Kidney epithelial cell (primary cell): ENCODE measurements at places on chromosomes 12 and 14. TPM values are rescaled to one million over a fixed set of nuclear protein-coding genes. Genes with fewer than 3 reads are reported as not detected.
A peak's percentile ranks its signal among the peaks of the same experiment; 100 is the strongest.

DNA sequence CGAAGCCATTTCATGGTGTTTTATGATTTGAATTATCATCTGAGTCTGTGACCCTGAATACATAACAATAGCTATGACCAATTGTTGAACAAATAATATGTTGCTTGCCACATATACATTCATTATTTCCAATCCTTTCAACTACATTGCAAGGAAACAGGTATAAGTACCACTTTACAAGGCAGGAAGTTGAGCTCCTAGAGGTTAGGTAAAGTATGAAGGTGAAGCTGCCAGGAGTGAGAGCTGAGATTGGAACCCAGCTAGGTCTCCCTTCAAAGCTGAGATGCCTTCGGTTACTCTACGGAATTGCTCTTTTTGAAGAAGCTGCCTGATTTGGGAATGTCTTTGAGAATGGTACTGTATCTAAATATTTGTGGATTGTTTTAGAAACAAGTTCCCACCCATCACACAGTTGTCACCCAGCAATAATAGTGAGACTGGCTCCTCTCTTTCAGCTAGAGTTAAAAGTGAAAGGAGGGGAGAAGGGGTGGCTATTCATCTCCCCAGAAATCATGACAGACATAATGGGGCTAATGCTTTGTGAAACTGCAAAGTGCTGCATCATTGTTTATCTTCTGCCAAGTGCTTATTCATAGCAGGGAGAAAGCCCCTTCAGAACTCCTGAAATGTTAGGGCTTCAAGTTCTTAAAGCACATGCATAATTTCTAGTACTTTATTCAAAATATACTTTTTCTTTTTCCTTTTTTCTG is 75.9 kb upstream of the AMIGO2 start:
- no peak for DNase-seq

GRCh38 chr12:62166525-62166924 is 93.7 kb upstream of the USP15 start:
- DNase-seq, result no peak

The TSPAN9 gene
- total RNA-seq, result 17.7 and 18.5 TPM in 2 replicates

The EML1 gene
- 6.4 and 11.6 TPM in 2 replicates for total RNA-seq

- DNase-seq, result no peak
Observed at GRCh38 chr12:9732921-9733461, at the start of gene CLECL1. Gene CLECL1, minus strand, starts transcription at chr12:9733097.

DNA sequence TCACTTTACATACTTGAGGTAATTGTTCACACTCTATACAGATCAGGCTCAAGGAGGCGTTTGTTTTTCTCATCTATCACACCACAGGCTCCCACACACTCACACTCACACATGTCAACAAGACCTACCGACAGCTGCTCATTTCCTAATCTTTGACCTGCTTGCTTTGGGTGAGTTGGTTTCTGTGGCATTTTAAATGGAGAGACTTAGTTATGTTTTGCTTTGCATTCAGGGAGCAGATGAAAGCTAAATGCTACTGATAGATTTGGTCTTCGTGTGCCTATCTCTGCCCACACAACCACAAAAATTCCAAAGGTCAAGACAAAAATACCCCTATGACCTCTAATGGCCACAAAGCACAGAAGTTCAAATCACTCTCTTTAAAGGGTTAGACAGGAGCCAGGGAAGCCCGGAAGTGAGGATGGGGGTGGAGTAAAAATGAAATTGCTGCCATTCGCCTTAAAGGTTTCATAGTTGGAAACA is 203.5 kb upstream of the G2E3 start:
- no peak for DNase-seq

DNA sequence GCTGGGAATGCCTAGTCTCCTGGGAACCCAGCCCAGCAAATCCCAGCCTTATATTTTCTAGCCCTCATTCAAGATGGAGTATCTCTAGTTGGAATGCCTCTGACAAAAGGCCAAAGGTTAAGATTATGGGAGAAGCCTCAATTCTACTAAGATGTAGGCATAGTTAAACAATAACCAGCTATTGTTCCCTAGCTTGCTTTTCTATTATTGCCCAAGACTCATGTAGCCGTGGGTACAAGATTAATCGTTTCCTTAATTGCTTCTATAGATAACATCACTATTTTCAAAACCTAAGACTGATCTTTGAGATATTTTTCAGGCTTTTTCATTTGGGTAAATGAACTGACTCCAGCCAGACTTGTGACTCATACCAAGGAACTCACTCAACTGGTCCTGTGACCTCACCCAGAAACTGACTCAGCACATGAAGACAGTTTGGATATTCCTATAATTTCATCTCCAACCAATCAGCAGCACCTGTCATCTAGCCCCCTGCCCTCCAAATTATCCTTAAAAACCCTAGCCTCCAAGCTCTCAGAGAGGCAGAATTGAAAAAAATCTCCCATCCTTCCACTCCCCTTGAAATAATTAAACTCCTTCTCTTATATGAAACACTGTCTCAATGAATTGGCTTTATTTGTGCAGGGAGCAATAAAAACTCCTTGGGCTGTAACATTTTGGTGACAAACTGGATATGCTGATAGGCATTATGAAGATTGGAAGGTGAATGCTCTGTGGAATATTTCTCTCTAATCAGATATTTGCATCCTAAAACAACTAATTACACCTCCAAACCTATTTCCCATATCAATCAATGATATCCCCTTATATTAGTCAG is 589.0 kb downstream of the C12orf50 start:
- peak; percentile 95 for DNase-seq

The PRICKLE1 gene
- total RNA-seq, result 8.0 and 8.1 TPM in 2 replicates

DNA sequence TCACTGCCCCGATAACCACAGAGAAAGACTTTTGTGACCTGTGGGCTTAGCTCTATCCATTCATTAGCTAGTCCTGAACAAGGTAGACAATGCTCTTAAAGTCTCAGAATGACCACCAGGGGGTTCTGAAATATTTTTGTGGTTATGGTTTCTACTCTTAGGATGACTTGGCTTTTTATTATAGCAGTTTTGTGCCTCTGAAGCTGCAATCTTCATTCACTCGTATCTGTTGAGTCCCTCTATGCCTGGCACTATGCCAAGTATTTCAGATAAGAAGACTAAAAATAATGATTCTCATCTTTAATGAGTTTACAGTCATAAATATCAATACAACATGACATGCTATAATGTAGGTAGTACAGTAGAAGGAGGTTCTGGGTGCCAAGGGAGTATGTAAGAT is 130.8 kb upstream of the TRHDE start:
- no peak for DNase-seq

DNA sequence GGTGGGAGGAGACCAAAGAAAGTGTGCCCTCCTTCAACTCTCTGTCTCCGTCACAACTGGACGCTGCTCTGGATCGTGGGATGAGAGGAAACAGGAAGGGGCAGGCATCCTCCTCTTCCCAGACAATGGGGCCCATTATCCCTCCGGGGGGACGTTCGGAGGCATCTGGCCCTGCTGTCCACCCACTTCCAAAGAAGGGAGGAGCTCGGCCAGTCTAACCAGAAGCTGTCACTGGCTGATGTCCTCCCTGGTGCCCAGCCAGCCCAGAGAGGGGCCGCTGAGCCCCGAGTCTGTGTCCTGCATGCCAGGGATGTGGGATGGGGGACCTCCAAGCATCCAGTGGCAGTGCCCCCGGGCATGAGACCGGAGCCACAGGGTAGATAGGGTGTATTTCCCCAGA is 39.8 kb upstream of the MEG3 start:
- DNase-seq, result no peak

The OTOGL gene
- 0.14 and 0.33 TPM in 2 replicates for total RNA-seq
